ENCODE measurements at places on chromosomes 5 and 9. TPM values are rescaled to one million over a fixed set of nuclear protein-coding genes. Genes with fewer than 3 reads are reported as not detected.

The SEMA5A gene
- 17.9 TPM for total RNA-seq

The BNC2 gene
- total RNA-seq: 1.7 TPM

The CDC23 gene
- total RNA-seq: 22.4 TPM

The HAVCR1 gene
- 0.25 TPM for total RNA-seq
